ENCODE measurements at places on chromosomes 12 and 14.

DNA sequence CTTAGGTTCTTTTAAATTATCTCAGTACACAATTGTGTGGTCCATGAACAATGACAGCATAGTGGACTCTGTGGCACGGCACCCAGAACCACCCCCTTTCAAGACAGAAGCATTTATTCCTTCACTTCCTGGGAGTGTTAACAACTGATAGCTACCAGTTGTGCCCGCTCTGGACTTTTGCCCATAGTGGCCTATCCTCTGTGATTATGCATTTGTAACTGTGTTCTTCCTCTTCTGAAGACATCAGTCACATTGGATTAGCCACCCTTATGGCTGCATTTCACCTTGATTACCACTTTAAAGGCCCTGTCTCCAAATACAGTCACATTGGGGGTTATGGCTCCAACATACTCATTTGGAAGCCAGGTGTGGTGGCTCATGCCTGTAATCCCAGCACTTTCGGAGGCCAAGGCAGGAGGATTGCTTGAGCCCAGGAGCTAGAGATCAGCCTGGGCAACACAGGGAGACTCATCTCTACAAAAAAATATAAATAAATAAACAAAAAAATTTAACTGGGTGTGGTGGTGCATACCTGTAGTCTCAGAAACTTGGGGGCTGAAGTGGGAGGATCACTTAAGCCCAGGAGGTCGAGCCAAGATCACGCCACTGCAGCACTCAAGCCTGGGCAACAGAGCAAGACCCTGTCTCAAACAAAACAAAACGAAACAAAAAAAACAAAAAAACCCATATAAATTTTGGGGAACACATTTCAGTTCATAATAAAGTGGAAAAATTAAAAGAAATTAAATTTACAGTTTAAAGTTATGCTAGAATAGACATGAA lies 27.6 kb upstream of the PHC1 start:
- DNase-seq = no peak

DNA sequence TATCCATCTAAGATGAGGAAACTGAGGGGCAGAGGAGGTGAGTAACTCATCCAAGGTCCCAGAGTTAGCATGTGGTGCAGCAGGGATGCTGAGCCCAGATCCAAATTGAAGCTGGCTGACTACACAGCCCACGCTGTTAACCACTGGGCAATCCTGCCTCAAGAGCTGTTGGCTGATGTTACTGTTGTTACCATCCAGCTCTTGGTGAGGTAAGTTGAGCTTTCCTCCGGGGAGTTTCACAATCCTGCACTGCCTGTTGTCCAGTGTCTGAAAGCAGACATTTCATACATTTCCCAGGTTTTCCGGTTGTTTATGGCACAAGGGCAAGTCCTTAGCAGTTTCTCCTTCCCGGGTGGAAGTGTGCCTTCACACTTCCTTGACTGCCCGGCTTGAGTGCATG lies 14.5 kb downstream of the CYP46A1 start:
- DNase-seq = no peak

DNA sequence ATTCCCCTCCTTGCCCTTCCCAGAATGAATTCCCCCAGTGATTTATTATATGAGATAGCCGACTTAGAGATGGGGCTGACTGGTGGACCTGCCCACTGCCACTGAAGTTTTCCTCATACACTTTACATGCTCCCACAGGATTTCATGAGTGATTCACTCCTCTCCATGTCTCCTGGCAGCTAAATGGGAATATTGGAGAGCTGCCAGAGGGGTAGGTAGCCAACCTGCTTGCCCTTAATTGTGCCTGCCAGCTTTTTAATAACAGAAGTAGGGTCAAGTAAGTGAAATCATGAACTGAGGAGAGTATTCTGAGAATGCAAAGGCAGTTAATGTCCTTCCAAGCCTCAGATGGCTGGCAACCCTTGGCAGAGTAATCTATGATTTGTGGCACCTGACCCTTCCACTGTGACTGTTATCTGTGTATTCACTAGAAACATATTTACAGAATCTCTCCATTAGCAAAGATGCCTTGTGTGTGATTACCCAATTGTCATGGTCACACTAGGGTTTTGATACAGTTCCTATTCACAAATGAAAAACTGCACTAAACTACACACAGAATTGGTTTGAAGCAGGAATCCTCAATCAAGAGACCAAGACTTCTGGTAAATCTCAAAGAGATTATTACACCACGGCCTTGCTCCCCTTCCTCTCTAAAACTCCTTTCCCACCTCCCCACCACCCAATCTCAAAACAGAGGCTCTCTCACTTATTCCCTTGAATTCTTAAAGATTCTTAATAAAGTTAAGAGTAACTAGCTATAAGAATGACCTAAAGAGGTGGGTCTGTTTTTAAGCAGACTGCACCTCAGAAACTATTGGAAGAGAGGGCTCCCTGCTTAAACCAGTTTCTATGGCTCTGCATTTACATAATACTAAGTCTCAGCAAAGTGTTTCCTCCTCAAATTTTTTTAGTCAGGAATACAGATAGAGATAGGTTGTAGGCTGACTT lies 17.2 kb downstream of the NKX2-1 start:
- no peak for DNase-seq

DNA sequence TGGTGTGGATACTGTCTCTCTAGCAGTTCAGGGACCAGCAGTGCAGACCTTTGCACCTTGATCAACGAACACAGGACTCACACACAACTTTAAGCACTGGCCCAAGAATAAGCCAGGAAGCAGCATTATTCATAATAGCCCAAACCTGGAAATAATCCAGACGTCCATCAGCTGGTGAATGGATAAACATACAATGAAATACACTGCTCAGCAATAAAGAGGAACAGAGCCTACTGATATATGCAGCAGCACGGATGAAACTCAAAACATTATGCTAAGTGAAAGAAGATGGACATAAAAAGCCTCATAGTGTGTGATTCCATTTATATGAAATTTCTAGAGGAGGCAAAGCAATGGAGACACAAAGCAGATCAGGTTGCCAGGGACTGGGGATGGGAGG lies 303.9 kb upstream of the FKBP4 start:
- no peak for DNase-seq

DNA sequence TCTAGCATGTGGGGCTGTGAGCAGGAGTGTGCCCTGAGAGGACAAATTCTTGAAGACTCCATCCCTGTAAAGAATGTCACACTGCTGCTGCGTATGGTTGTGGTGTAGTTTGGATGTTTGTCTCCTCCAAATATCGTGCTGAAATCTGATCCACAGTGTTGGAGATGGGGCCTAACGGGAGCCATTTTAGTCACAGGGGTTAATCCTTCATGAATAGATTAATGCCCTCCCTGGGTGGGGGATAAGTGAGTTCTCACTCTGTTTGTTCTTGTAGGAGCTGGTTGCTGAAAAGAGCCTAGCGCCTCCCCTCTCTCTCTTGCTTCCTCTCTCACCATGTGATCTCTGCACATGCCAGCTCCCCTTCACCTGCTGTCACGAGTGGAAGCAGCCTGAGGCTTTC lies 94.5 kb upstream of the VASH1 start:
- no peak for DNase-seq

- no peak for DNase-seq
Measured at GRCh38 chr12:83083616-83084015, 396.9 kb downstream of the TMTC2 start.

DNA sequence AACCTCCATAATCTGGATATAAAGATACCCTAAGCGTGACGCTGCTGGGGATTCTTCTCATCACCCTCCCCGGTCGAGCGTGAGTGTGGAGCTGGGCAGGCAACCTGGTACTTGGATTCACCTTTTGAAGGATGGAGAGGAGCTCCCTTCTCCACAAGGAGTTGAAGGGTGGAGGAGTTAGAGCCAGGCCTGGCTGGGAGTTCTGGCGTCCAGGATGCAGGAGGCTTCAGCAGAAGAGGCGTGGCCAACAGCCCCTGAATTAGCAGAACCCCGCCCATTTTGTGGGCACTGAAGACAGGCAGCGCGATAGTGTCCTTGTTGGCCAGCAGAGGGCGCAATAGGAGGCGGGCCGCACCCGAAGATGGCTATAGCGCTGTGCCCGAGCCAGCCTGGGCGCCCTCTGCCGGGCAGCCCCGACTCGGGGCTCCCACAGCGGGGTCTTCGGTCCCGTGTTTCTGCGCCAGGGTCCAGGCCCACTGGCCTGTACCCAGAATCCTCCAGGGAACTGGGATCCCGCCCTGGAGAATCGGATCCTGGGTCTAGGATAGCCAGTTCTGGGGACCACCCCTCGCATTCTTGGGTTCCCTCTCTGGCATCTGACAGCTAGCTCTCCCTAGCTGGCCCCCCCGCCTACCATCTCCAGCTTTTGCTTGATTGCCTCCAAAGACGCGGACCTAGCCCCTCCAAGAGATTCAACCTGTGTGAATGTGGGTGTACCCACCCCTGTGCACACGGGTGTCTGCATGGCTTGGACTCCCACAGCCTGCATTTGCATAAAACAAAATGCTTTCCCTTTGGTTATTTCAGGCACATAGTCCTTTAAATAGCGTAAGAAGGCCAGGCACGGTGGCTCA lies 26.0 kb upstream of the SMUG1 start:
- peak; percentile 88 for DNase-seq

DNA sequence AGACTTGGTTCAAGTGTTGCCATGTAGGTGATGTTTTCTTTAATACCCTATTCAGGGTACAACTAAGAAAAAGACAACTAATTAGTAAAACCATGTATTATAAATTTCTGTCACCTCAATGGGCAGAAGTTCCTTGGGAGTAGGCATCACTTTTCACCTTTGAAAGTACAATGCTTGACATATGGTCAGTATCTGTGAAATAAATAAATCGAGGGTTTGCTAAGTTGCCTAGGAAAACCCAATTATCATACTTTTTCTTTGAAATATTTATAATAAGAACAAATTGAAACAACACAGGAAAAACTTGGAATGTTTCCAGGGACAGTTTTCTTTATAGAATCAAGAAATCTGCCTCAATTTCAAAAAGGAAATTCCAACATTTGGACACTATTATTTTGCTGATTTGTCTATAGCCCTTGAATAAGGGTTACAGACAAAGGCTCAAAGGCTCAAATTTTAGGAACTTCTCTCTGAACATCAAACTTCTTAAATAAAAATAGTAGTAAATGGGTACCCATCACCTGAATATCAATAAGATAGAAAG lies 13.7 kb downstream of the FGD6 start:
- no peak for DNase-seq

GRCh38 chr14:91501951-91502930 lies 7.9 kb downstream of the PPP4R3A start:
- no peak for DNase-seq

- DNase-seq = no peak
Measured at GRCh38 chr14:95337041-95337595, 17.4 kb upstream of the CLMN start.

GRCh38 chr14:59777006-59777579 lies 93.5 kb downstream of the RTN1 start:
- DNase-seq = no peak

GRCh38 chr14:59475709-59476108 lies 8.5 kb downstream of the L3HYPDH start:
- DNase-seq = no peak

DNA sequence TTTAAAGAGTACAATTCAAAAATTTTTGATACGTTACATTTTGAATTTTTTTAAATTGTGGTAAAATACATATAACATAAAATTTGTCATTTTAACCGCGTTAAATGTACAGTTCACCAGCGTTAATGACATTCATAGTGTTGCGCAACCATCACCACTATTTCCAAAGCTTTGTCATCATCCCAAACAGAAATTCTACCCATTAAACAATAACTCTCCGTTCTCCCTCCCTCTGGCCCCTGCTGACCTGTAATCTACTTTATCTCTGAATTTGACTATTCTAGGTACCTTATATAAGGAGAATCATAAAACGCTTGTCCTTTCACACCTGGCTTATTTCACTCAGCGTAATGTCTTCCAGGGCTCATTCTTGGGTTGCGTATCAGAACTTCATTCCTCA lies 69.1 kb upstream of the DYNC1H1 start:
- DNase-seq = no peak

DNA sequence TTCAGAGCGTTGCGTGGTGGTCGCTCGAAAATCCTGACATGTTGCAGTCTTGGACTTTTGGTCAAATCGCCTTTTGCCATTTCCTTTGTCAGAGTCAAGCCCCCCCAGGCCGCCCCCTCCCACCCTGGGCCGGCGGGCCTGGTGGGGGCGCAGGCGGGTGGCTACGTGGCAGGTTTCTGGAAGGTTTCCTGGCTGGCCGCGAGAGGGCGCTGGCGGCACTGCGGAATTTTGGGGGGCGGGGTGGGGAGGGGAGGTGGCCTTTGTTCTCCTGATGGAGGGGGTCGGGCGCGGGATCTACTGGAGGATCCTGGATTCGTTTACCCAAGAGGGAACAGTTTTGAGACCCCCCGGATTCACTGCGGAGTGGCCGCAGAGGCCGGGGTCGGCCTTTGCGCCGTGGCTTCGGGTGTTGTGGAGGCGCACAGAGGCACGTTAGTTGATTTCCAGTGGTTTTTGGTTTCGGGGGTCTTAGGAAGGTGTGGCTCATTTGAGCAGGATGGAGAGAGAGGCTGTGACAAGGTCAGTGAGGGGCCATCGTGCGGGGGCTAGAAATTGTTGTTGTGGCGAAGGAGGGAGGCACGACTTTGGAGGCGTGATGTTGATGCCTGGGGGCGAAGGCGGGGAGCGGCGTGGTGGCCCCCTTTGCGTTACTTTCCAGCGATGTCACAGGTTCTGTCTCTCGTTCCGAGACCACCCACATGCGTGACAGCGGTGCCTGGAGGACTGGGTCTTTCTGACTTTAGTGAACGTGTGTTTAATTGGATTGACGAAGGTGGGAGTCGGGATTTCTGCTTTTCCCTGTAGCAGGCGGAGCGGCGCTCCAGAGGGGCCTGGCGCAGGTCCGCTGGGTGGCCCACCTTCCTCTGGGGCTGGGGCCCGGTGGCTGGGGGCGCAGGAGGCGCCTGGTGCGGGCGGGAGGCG lies 1.4 kb downstream of the MEG3 start:
- DNase-seq = no peak

- DNase-seq = no peak
Measured at GRCh38 chr14:30698463-30698862, 76.3 kb downstream of the SCFD1 start.

- DNase-seq = no peak
Measured at GRCh38 chr12:68236421-68237059, 10.9 kb upstream of the IL26 start.

GRCh38 chr12:80443974-80444666 lies at the start of gene PTPRQ:
PTPRQ (plus strand) TSS chr12:80444235; CDS start chr12:80444346, 111 bp downstream.
- no peak for DNase-seq

DNA sequence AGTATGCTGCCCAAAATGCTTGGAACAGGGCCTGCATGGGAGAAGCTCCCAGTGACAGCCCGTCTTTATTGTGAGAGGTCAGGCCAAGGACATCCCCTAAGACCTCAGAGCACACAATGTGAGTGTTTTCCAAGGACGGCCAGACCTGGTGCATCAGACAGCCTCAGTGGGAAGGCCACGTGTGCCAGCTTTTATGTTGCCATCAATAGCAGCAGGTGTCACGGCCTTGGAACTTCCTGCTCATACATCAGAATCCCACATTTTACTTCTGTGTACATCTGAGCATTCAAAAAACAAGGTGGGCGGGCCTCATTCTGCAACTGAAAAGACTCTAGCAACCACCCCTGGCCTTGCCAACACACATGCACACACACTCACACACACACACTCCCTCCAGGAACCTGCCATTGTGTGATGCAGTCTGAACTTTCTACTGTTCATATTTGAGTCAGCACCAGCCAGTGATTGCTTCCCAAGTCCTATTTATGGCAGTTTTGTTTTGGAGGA lies 753.1 kb upstream of the TBX3 start:
- no peak for DNase-seq

GRCh38 chr12:90939382-90939781 lies 15.6 kb downstream of the CCER1 start:
- no peak for DNase-seq

All from RWPE2 (cell line).